ENCODE measurements at places on chromosomes 1 and 21.

GRCh38 chr21:33063375-33063883 lies 6.5 kb upstream of the OLIG1 start:
- no peak for DNase-seq

DNA sequence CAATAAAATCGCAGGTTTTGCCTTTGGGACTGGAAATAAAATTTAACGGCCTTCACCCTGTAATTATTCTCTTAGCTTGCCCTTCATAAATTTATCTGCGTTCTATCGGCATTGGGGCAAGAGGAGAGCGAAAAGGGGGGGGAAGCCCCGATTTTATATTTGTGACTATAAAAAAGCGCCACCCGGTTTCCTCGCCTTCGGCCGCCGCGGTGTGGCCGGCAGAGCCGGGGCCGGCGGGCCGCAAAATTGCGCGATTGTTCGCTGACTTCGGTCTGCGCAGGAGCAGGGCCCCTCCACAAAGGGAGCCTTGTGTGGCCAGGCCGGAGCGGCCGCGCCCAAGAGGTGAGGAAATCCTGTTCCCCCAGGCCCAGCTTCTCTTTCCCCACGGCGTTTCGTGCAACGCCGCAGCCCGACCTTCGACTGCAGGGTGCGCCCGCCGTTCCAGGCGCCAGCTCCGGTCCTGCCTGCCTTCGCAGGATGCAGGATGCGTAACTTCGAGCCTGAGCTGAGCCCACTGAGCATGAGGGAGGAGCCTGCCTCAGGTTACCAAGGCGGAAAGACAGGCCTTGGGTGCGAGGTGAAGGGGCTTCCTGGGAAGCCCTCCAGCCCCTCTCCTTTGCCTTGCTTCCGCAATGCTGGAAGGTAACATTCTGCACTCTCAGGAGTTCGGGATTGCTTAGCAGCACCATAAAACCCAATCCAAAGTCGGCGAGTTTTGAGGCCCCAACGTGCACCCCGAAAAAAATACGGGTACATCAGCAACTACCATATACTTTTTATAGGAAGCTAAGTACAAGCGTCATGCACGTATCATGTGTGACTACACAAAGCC lies 4.9 kb upstream of the TBX15 start:
- DNase-seq = no peak

DNA sequence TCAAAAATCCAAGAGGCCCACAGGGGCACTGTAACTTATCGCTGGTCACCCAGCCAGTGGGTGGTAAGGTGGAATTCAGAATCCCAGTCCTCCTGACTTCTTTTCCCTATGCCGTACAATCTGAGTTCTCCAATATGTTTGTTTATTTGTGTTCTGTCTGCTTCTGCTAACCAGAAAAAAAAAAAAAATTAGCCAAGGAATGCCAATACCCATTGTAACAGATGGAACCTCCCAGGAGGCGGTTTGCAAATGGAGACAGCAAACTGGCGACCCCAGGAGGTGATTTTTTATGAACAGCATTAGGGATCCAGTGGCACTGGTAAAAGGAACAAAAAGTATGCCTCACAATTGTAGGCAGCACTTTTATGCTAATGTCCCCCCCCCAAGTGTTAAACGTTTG lies 189.0 kb upstream of the FGGY start:
- no peak for DNase-seq

DNA sequence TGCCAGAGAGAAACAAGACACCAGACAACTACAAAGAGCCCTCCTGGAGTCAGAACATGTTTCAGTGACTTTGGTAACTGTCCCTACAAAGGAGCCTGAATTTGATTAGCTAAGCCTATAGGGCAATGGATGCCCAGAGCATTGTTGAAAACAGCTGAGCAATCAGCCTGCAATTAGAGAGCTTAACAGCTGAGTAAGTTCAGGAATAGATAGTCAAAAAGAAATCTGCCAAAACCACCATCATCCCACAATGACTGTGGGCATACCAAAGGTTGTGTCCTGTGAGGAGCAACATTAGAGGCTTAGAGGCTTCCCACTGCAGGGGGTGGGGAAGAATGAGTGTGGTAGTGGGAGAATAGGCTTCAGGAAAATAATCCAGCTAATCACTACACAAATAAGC lies 32.1 kb downstream of the SH3BP5L start:
- DNase-seq = no peak

- no peak for DNase-seq
Measured at GRCh38 chr1:87786861-87787545, 458.3 kb downstream of the LMO4 start.

- no peak for DNase-seq
Measured at GRCh38 chr1:46691997-46692790, 20.5 kb downstream of the TEX38 start.

DNA sequence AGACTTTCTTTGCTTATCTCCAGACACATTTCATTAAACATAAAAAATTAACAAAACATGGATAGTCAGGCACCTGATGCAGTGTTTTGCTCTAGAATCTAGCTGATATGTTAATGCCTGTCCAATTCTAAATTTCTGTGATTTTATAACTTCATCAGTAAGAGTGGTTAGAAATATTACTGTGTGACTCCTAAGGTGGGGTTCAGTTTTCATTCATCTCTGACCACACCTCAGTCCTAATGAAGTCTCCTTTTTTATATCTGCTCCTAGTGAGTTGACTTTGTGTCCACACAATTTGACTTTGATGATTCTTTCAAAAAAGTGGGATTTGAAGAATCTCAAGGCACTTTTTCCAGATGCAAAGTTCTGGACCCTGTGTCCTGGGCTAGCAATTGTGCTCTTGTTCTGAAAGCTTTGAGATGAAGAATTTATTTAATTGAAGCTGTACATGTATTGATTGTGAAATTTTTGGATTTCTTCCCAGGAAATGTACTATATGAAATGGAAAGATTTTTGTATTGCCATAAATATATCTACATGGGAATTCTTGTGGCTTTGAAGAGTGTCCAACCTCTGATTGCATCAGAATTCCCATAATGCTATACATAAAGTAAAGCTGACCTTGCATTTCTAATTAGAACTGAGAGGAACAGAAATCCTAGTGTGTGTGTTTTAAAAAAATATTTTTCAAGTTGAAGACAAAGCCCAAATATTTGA lies 111.2 kb downstream of the GIPC2 start:
- peak; percentile 44 for DNase-seq

DNA sequence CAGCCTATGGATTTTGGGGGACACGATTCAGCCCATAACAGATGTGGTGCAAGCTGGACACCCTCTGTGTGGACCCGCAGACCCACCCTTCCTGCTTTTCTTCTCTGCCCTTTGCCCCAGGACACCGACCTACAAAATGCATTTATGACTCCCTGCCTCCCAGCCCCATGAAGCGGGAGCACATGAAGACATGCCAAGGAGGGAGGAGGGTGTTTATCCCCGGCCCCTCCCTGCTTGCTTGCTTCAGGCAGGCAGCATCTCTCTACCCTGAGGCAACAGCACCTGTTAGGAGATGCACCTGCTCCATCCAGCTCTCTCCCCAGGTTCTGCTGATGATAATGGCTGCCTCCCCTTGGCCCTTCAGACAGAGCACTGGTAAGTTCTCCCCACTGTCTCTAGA lies 187.5 kb downstream of the PSMG1 start:
- DNase-seq = no peak

- DNase-seq = no peak
Measured at GRCh38 chr21:36891692-36892091, 74.8 kb downstream of the HLCS start.

DNA sequence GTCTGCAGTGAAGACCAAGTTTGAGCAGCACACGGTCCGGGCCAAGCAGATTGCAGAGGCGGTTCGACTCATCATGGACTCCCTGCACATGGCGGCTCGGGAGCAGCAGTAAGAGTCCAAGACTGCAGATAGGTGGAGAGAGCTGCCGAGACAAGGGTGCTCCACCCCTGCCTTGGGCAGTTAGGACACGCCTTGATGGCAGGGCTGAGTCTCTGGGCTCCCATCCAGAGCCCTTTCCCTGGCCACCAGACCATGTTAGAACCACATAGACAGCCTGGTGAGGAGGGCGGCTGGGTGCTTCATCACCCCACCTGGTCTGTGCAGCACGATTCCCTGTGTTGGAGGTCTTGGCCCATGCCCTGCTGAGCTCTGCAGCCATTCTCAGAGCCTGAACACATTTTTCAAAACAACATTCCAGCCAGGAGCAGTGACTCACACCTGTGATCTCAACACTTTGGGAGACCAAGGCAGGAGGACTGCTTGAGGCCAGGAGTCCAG lies 17.3 kb upstream of the MIIP start:
- DNase-seq = no peak

DNA sequence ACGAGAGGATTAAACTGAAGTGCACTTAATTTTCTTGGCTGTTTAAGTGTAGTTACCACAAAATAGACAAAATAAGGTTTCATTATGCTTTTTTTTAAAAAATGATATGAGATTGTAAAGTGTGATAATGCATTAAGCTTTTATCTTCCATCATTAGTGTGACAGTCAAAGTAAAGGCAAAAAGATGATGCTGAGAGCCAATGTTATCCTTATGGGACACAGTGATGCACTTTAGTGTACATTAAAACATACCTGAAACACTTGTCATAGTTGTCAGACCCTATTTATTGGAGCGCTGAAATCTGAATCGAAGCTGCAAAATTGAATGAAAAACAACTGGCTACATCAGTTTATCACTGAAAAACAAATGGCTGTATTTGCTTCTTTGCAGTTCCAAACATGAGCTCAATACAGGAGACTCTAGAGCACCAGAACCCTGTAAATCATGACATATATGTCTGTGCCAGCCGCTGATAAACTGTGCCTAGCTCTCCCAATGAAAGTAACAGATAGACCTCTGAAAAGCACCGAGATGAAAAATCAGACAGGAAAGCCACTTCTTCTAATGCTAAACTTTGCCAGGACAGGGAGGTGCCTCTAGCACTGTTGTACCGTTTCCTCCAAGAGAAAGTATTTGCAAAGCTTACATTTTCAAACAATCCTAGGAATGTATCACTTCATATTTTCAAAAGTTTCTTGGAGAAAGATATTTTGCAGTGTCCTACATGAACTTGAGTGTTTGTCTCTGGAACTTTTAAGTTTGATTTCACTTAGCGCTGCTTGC lies 120.7 kb upstream of the TMPRSS15 start:
- no peak for DNase-seq

DNA sequence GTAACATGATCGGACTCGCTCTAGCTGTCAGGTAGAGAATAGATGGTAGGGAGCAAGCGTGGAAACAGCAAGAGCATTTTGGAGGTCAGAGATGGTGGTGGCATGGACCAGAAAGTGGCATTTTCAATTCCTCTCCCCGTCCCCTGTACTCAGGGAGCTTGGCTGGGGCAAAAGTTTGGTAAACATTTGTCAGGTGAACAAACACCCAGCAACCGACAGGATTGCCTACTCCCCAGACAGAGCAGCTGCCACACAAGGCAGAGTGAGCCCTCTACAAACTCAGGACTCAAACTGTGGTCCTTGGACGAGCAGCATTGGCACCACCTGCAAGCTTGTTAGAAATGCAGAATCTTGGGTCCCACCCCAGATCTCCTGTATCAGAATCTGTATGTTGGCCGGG lies 14.3 kb downstream of the PTAFR start:
- no peak for DNase-seq

GRCh38 chr1:172342584-172343239 lies 77.8 kb upstream of the C1orf105 start:
- no peak for DNase-seq

- no peak for DNase-seq
Measured at GRCh38 chr21:26810676-26811415, 34.4 kb downstream of the ADAMTS1 start.

DNA sequence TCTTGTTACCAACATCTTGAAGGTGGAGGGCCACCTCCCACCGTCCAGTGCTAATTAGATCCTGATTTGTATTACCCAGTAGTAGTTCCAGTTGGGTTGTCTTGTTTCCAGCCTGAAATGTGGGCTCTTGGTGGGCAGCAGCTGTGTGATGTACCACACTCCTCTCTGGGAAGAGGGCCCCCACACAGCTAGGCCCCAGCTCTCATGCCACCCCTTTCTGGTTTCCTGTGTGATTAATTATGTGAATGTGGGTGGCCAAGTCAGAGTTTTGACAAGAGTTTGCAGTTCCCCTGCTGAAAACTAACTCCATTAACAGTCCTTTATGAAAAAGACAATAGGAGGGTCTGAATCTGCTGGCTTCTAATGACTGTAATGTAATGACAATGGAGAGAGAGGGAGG lies 3.8 kb downstream of the HMGB4 start:
- no peak for DNase-seq

GRCh38 chr21:37153196-37153934 lies 80.3 kb downstream of the TTC3 start:
- no peak for DNase-seq

GRCh38 chr1:97396463-97396862 lies 524.4 kb downstream of the DPYD start:
- DNase-seq = peak; percentile 10

GRCh38 chr1:5125208-5125607 lies 470.8 kb downstream of the AJAP1 start:
- DNase-seq = no peak

- DNase-seq = no peak
Measured at GRCh38 chr1:204945565-204945977, 74.9 kb downstream of the NFASC start.

GRCh38 chr1:46481961-46482360 lies 7.7 kb upstream of the DMBX1 start:
- no peak for DNase-seq

- DNase-seq = no peak
Measured at GRCh38 chr1:27606708-27607238, 2.8 kb upstream of the AHDC1 start.

GRCh38 chr21:41761211-41761933 lies 5.5 kb downstream of the RIPK4 start:
- no peak for DNase-seq

- no peak for DNase-seq
Measured at GRCh38 chr21:45763074-45763473, 119.5 kb downstream of the PCBP3 start.

DNA sequence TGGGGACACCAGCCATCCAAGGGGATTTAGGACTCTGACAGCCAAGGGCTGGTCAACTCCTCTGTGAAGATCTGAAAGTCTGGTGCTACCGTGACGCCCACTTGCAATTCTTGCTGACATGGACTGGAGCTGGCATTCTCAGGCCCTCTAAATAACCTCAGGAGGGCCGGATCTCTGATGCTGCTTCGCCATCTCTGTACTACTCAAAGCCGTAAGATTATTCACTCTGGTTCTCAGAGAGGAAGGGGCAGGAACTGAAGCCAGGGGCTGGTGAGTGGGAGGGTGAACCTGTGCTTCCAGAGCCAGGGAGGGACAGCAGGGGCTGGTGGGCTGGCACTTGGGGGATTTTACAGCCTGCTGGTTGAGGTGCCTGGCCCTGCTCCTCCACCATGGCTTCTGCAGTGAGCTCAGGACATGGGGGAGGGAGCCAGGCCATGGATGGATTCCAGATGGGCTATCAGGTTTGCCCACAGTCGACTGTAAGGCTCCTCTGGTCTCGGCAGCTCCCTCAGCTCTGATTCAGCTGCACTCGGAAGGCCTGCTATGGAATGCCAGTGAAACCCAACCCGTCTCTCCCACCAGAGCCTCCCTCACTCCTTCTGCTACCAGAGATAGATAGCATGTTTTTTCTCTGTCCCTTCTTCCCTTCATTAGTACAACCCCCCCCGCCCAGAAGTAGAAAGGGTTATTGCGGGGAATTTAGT lies 84.5 kb downstream of the PLXNA2 start:
- peak; percentile 78 for DNase-seq

- no peak for DNase-seq
Measured at GRCh38 chr21:26840912-26841311, 4.3 kb downstream of the ADAMTS1 start.

Measured in stromal cell of bone marrow (primary cell).